ENCODE measurements at places on chromosomes 7 and 10. TPM values are rescaled to one million over a fixed set of nuclear protein-coding genes. Genes with fewer than 3 reads are reported as not detected.

- peak overlapping the region; percentile 69 for H3K27ac ChIP-seq
- H3K4me1 ChIP-seq: peaks cover 33% of the 10 kb centered on the region
- no peak overlapping the region for H3K4me3 ChIP-seq
- no peaks in the 10 kb centered on the region for H3K36me3 ChIP-seq
These were observed 2.9 kb downstream of the MYH16 start for GRCh38 chr7:99275496-99275895.

- no peak for DNase-seq
- peaks cover 3% of the 10 kb centered on the region for H3K36me3 ChIP-seq
These were observed 188.8 kb downstream of the PARD3 start for GRCh38 chr10:34626158-34626880.

DNA sequence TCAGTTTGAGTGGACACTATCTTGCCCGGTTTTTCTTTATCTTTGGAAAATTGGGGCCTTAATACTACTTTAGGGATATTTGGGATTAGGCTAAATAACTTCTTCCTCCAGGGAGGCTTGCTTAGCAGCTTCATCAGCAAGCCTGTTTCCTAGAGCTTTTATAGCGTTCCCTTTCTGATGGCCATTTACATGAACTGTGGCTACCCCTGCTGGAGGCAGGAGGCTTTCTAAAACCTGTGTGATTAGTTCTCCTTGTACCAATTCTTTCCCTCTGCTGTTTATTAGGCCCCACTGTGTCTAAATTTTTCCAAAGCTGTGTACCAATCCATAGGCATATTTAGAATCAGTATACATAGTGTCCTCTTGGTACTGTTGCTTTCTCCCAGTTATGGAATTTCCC is 61.7 kb upstream of the CNTNAP2 start:
- no peaks in the 10 kb centered on the region for H3K27me3 ChIP-seq
- H3K4me3 ChIP-seq: no peak overlapping the region
- DNase-seq: no peak
- no peak overlapping the region for H3K27ac ChIP-seq
- H3K36me3 ChIP-seq: no peaks in the 10 kb centered on the region

DNA sequence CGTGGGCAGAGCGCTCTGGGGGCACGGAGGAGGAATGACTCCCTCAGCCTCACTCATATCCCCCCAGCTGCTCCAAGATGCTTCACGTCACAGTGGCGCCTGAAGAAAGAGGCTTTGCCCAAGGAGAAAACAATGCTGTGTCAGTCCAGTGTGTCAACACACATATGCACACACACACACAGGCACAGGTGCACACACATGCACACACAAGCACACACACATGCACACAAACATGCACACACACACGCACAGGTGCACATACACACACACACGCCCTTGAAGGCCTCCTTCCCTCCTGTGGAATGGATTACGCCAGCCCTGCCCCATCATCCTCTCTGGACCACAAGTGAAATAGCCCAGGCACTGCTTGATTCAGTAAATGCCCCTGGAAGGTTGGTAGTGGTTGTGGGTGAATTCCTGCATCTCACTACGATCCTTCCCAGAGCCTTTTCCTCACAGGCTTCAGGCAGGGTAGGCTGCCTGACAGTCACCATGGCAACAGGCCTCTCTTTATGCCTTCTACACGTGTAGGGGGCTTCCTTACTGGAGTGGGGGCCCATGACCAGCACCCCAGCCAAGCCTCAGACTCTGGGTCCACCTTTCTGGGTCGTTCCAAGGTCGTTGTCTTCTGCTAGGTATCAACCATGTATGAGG is 371.5 kb upstream of the PODXL start:
- H3K4me1 ChIP-seq: no peaks in the 10 kb centered on the region
- DNase-seq: no peak
- no peaks in the 10 kb centered on the region for H3K36me3 ChIP-seq

- H3K27ac ChIP-seq: no peak overlapping the region
- DNase-seq: no peak
- H3K27me3 ChIP-seq: no peaks in the 10 kb centered on the region
These were observed 125.7 kb downstream of the IMMP2L start for GRCh38 chr7:111436608-111437007.

- H3K4me3 ChIP-seq: no peak overlapping the region
- no peak for DNase-seq
- no peaks in the 10 kb centered on the region for H3K27me3 ChIP-seq
These were observed 188.9 kb upstream of the MALRD1 start for GRCh38 chr10:18859659-18860058.

NCAPG2 gene
- 81.7 TPM for total RNA-seq

- peaks cover 3% of the 10 kb centered on the region for H3K4me1 ChIP-seq
- H3K4me3 ChIP-seq: no peak overlapping the region
- H3K27me3 ChIP-seq: no peaks in the 10 kb centered on the region
- H3K36me3 ChIP-seq: no peaks in the 10 kb centered on the region
- H3K27ac ChIP-seq: no peak overlapping the region
- DNase-seq: no peak
These were observed 9.5 kb downstream of the C7orf25 start for GRCh38 chr7:42902331-42902730.

DNA sequence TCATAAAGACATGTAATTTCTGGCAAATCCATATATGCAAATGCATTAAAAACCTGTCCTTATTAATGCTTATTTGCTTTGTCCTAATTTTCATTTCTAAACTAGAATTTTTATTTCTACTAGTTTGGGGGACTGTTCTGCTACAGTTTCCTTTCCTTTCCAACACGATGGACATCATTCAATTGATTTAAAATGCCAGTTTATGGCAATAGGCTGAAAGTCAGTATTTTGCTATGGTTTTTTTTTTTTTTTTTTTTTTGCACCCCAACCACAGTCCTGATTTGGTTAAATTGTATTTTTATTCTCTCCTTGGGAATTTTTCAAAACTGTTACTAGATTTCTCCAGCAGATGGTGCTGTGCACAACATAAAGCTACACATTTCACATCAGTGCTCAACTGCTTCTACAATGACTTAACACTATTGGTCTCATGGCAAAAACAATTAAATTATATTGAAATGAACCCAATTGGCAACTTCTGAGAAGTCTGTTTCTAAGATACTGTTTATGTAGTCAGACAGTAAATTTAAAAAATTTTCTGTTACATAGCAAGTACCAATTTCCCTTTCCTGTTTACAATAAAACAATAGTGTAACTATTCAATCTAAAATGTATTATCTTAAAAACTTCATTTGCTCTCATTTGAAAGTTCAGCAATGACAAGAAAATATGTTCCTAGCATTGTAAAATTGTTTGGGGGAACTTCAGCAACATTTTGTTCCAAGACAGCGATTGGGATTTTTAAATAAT is 193.8 kb upstream of the CCDC6 start:
- no peak overlapping the region for H3K4me3 ChIP-seq
- peak; percentile 39 for DNase-seq

- H3K27ac ChIP-seq: no peak overlapping the region
- H3K27me3 ChIP-seq: no peaks in the 10 kb centered on the region
- no peak for DNase-seq
- H3K4me3 ChIP-seq: no peak overlapping the region
These were observed 37.3 kb downstream of the ZNF777 start for GRCh38 chr7:149423449-149424110.

DNA sequence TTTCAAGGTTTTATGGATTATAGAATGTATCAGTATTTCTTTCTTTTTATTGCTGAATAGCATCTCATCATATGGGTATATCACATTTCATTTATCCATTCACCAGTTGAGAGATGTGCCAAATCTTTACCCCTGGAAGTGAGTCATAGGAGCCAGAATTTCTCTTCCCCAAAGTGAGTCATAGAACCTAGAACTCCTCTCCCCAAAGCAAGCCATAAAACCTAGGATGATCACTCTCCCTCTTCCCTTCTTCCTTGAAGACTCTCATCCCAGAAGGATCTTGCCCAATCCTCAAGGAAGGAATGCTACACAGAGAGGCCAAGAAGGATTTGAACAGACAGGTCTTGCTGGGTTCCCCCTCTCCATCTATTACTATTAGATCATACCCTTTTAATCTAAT is 199.9 kb downstream of the EVX1 start:
- H3K4me3 ChIP-seq: no peak overlapping the region
- H3K27ac ChIP-seq: no peak overlapping the region
- no peak for DNase-seq

ZNF853 gene
- 10.1 TPM for total RNA-seq

DNA sequence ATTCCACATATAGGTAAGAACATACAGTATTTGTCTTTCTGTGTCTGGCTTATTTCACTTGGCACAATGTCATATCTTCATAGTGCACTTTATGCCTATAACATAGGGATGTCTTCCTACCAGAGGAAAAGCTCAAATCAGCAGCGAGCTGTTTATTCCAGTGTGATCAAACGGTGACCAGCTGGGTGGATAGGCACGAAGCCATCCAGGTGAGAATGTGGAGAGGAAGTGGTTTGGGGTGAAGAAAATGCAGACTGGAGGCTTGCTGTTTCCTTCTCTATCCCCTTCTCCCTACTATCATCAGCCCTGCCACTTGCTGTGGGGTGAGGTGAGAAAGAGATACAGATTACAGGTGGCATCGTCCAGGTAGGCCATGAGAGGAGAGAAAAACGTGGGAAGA is 52.4 kb downstream of the CHCHD3 start:
- H3K27me3 ChIP-seq: no peaks in the 10 kb centered on the region
- no peaks in the 10 kb centered on the region for H3K36me3 ChIP-seq
- no peak for DNase-seq
- no peak overlapping the region for H3K27ac ChIP-seq

DNA sequence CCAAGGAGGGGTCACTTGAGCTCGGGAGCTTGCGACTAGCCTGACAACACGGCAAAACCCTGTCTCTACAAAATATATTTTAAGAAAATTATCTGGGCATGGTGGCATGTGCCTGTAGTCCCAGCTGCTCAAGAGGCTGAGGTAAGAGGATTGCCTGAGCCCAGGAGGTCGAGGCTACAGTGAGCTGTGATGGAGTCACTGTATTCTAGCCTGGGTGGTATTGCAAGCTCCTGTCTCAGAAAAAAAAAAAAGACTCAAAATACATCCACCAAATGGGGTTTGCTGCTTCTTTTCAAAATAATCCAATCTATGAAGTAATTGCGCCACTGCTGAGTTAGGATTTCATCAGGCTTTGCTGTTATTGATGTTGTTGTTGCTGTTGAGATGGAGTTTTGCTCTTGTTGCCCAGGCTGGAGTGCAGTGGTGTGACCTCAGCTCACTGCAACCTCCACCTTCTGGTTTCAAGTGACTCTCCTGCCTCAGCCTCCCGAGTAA is 11.1 kb upstream of the VIM start:
- peaks cover 49% of the 10 kb centered on the region for H3K4me1 ChIP-seq
- H3K27ac ChIP-seq: peak overlapping the region; percentile 99
- peaks cover 13% of the 10 kb centered on the region for H3K36me3 ChIP-seq

GRCh38 chr7:92025260-92025659 is 84.6 kb downstream of the AKAP9 start:
- H3K4me1 ChIP-seq: peaks cover 10% of the 10 kb centered on the region
- H3K36me3 ChIP-seq: peaks cover 8% of the 10 kb centered on the region
- DNase-seq: no peak
- no peaks in the 10 kb centered on the region for H3K27me3 ChIP-seq

ARF5 gene
- total RNA-seq: 102 TPM

DNA sequence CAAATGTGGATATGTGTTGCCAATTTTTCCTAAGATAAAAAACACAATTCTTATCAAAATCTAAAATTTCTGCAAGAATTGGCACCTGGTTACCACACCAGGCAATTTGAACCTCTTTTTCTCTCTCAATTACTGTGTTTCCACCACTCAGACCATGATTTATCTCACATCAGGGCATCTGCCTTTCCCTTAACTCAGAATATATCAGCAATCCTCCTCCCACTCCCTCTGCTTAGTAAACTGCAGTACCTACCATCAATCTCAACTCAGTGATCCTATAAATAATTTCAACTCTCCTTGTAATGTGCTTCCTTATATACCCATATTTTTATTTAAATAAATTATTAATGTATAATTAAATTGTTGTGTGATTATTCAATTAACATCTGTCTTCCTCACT is 212.3 kb upstream of the PCDH15 start:
- no peak overlapping the region for H3K27ac ChIP-seq
- no peaks in the 10 kb centered on the region for H3K27me3 ChIP-seq
- no peak for DNase-seq
- no peak overlapping the region for H3K4me3 ChIP-seq
- no peaks in the 10 kb centered on the region for H3K4me1 ChIP-seq
- H3K36me3 ChIP-seq: no peaks in the 10 kb centered on the region

GRCh38 chr10:129163531-129163930 is 303.5 kb upstream of the MGMT start:
- no peak for DNase-seq
- no peak overlapping the region for H3K4me3 ChIP-seq
- no peaks in the 10 kb centered on the region for H3K4me1 ChIP-seq
- no peaks in the 10 kb centered on the region for H3K36me3 ChIP-seq
- no peaks in the 10 kb centered on the region for H3K27me3 ChIP-seq

- no peak overlapping the region for H3K4me3 ChIP-seq
- peaks cover 10% of the 10 kb centered on the region for H3K36me3 ChIP-seq
- no peaks in the 10 kb centered on the region for H3K27me3 ChIP-seq
- no peak for DNase-seq
- no peaks in the 10 kb centered on the region for H3K4me1 ChIP-seq
These were observed 38.1 kb downstream of the PTPN12 start for GRCh38 chr7:77575187-77575586.

- peaks cover 8% of the 10 kb centered on the region for H3K36me3 ChIP-seq
- no peak for DNase-seq
- H3K4me3 ChIP-seq: no peak overlapping the region
- no peaks in the 10 kb centered on the region for H3K27me3 ChIP-seq
- no peak overlapping the region for H3K27ac ChIP-seq
These were observed 42.4 kb downstream of the P4HA1 start for GRCh38 chr10:73054286-73054685.

DNA sequence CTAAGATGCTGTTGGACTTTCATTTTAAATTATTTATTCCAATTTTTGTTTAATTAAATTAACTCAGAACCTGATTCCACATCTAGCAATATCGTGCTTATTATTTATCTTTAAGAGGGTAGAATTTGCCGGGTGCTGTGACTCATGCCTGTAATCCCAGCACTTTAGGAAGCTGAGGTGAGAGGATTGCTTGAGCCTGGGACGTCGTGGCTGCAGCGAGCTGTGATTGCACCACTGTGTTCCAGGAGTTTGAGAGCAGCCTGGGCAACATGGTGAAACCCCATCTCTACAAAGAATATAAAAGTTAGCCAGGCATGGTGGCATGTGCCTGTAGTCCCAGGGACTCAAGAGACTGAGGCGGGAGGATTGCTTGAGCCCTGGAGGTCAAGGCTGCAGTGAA is 47.8 kb downstream of the ZFAND4 start:
- H3K36me3 ChIP-seq: no peaks in the 10 kb centered on the region
- no peak overlapping the region for H3K4me3 ChIP-seq
- H3K27me3 ChIP-seq: no peaks in the 10 kb centered on the region
- H3K27ac ChIP-seq: no peak overlapping the region

DNA sequence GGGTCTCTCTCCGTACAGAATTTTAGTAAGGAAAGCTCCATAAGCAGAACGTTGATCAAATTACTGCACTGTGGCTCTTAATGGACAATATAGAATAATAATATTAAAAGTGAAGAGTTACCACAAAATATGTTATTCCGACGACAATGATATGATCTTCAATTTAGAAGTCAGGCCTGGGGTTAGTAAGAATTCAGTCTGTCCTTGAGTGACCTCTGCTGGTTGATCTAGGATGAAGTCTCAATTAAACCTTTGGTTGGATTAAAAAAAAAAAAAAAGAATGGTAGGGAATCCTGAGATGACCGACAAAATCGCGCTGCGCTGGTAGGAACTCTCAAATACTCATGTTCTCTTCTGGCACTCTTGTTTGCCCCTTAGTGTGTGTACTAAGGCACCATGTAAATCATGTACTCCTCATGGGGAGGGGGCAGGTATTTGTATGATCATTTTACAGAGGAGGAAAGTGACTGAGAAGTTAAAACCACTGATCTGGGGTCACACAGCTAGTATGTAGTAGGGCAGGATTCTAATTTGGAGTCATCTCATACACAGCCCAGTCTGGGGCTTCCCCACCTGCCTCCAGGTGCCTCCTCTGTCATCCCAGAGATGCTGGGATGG is 161.3 kb upstream of the NPVF start:
- peak; percentile 54 for DNase-seq
- no peaks in the 10 kb centered on the region for H3K36me3 ChIP-seq
- H3K27ac ChIP-seq: no peak overlapping the region

Data from Calu3 (cell line).